NK-92 treated with Interleukin-12 subunit alpha and Interleukin-12 subunit beta, amount 100 ng/mL, for 24 hours (cell line): ENCODE measurements at places on chromosomes 6 and 20.

DNA sequence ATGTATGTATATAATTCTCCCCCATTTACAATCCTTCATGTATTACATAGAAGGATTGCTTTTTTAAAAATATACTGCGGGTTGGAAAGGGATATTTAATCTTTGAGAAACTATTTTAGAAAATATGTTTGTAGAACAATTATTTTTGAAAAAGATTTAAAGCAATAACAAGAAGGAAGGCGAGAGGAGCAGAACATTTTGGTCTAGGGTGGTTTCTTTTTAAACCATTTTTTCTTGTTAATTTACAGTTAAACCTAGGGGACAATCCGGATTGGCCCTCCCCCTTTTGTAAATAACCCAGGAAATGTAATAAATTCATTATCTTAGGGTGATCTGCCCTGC is 3.6 kb downstream of the FOXC1 start:
- DNase-seq, result no peak

DNA sequence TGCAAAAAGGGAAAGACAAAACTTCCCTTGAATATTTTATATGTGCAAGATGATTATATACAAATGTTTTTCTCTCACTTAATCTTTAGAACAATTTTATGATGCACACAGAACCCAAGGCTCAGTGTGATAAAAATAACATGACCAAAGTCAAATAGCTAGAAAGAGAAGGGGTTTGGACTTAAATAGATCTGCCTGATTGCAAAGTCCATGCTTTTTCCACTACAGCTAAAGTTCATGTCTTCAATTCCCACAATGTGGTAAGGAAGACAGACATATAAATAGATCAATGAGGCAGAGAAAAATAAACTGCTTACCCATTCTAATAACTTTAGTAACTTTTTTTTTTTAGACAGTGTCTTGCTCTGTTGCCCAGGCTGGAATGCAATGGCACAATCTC is 143.8 kb downstream of the CDK19 start:
- DNase-seq, result no peak

DNA sequence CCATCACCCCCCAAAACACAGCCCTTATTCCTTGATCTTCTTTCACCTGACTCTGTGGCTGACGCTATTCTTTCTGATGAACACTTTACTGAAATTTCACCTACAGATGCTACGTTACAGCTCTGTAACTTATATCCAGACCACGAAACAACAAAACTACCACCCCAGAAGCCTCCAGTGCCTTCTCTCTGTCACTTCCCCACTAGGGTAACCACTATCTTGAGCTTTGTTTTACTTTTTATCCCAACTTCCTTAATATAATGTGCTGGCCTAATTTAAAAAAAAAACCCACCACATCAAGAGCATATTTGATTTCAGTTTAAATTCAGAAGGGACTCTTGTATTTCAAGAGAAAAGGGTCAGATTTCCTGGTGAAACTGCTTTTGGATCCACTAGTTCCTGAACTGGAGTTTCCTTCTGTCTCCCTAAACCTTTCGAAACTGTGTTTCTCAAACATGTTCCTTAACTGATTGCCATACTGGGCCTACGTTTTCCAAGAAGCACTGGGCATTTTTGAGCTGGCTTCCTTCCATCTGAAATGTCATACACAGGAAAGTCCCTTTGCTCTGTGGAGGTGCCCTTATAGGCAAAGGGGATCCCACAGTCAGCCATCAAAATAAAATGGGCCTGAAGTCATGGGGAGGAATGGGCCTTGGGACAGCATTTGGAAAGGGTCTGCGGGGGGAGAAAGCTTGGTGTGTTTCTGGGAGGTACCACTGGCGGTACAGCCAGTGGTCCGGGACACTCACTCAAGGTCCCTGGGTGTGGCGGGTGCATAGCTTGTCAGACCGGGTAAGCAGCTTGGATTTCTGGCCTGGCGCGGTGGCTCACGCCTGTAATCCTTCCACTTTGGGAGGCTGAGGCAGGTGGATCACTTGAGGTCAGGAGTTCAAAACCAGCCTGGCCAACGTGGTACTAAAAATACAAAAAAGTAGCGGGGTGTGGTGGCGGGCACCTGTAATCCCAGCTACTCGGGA is 25.8 kb upstream of the RTF2 start:
- DNase-seq, result no peak

- DNase-seq, result no peak
Observed at GRCh38 chr6:5025911-5026819, 22.3 kb upstream of the RPP40 start.

- DNase-seq, result no peak
Observed at GRCh38 chr6:82283771-82284410, 36.3 kb upstream of the IBTK start.

DNA sequence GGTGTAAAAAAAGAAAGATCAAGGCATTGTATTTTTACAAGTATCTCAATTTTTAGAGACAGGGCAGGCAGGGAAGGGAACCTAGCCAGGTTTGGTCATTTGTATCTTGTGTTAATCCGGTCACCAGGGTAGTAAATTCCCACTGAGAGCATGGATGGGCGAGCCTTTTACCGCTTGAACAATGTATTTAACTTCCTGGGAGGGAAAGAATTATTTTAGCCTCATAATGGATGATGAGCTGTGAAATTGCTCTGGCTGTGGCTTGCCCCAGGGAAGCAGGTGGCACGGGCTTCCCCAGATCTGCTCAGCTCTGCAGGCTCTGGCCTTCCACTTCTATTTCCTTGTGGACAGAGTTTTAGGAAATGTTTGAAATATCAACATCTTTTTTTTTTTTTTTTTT is 72.9 kb downstream of the TOX2 start:
- no peak for DNase-seq

- no peak for DNase-seq
Observed at GRCh38 chr20:45338121-45339030, 9.8 kb downstream of the SDC4 start.

- DNase-seq, result no peak
Observed at GRCh38 chr6:62285612-62286469, at the start of gene KHDRBS2. TSS of gene KHDRBS2 (minus strand) at chr6:62286225.

DNA sequence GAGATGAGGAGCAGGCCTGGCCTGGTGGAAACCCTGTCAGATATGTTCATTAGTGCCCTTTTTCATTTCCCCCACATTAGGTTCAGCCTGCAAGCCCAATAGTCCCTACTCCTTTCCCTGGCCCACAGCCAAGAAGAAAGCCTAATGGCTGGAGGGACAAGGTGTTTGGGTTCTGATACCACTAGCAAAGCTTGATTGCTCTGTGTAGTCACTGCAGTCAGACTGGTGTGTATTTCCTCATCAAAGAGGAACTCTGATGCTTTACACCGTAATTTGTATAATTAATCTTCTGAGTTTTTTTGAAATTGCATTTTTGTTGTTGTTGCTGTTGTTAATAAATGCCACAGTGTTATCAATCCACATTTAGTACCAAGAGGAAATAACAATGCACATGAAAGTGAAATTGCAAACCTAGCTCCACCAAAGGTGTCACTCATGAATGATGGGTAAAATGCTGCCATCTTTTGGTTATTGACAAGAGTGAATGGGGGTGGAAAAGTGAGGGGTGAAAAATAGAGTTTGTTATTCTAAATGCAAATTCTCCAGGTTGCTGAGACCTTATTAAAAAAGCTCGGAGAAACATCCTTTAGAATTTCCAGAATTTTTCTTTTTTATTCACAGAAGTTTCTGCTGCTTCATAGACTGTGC is 320.2 kb upstream of the POU3F2 start:
- DNase-seq, result no peak

GRCh38 chr20:63057171-63058117 is 50.7 kb upstream of the BHLHE23 start:
- DNase-seq, result no peak

DNA sequence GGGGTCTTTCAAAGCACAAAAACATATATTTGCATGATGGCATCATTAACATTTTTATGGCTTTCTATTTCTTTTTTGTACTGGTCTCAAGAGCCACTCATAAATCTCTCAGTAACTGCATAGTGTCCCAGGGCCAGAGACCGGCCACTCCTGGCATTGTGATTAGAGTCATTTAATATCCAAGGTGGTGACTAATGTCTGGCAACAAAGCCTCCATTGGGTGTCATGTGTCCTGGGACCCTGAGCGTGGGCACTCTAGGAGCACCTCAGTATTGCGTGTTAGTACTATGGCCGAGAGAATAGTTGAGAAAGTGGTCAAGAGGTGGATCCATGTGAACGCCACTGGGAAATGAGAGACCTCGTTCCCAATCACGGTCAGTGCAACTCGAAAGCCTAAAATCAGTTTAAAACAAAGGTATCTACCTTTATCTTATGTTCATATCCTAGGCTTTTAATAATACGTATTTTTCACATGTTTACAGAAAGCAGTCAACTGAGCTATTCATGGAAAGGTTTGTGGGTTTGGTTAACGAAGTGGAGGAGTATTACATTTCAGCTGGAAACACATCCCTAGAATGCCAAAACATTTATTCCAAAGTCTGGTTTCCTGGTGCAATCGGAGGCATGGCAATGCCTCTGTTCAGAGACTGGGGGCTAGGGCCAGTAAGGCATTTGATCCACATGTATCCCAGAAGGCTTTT is 2.7 kb upstream of the ESR1 start:
- DNase-seq, result no peak

DNA sequence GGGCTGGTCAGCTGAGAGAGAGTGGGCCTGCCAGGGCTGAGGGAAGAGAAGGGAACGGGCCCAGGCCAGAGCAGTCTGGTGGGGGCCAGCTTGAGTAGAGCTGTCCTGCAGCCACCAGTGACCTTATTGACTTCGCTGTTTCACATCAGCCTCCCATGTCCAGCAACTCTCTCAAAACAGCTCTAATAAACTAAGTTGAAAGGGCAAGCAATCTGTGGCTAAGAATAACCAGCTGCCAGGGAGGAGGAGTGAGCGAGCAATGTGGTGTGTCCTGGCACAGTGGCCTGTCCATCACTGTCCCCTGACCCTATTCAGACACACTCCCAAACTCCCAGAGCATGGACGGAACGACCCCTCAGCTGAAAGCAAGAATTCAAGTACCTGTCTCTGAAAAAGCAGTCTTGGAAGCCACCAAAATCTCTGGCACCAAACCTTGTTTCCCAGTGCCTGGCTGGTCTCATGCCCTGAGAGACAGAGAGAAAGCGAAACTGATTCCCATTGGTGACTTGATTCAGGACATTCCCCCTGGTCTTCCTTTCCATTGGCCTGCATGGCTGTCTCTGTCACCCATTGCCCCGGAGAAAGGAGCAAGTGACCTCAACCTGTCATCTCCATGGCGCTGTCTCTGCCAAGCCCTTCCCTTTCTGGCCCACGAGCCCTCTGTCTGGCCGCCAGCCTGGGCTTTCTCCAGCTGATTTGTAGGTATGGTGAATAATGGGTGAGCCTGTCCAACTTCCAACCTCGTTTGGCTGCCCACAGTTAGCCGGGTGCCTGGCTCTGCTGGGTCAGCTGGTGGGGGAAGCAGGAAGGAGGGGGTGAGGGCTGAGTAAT is at the start of gene DDO:
Gene DDO, minus strand, starts transcription at position 490 of the 831 bp plus-strand sequence. CDS start 2,113 bp downstream, outside the sequence.
- no peak for DNase-seq

- no peak for DNase-seq
Observed at GRCh38 chr6:79033279-79033678, 44.8 kb downstream of the PHIP start.

DNA sequence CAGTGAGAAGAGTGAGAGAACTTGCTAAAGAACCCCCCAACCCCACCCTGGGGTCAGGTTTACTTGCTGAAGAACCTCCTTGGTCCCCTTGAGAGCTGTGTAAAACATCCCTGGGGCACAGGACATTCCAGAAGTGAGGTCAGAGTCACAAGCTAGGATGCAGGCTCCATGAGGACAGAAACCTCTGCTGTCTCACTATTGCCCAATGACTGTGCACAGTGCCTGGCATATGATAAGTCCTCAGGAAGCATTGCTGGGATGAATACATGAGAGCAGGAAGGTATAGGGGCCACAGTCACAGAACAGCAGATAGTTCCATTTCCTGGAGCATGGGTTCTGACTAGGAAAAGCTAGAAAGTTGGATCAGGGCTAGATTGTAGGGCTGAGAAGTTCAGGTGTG is 18.4 kb downstream of the NT5E start:
- DNase-seq, result no peak

- no peak for DNase-seq
Observed at GRCh38 chr6:156647140-156647784, 129.9 kb upstream of the ARID1B start.

- DNase-seq, result no peak
Observed at GRCh38 chr6:151292974-151293687, 53.4 kb downstream of the AKAP12 start.

GRCh38 chr6:72850469-72850868 is 228.6 kb downstream of the KCNQ5 start:
- no peak for DNase-seq

DNA sequence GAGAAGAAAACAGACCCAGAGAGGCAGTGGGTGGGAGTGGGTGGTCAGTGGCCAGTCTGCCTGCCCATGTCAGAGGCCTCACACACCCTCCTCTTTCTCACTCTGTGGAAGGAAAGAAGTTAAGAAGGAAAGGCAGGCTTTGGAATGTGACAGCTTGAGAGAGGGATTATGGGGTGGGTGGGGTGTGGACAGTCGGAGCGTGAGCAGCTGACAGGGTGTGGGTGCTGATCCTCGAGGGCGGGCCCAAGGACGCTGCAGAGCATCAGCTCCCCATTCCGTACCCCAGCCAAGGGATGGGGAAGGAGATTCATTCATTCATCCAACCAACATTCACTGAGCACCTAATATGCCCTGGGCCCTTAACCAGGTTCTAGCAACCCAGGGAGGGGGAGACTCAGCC is 4.8 kb downstream of the TGM6 start:
- no peak for DNase-seq

DNA sequence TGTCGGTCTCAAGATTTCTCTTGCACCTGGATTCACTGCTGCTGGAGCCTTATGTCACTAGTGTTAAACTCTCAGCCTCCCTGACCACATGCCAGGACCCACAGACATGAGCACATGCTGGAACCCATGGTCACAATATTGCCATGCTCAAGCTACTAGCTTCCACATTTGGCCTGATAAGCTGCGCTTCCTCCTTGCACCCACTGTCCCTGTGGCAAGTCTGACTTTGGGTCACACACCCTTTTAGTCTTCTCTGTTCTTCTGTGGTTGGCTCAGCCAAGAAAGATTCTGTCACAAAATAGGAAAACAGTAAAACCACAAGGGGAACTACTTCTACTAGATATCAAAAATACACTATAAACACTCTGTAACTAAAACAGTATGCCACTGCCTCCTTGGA is 68.9 kb upstream of the HDAC2 start:
- DNase-seq, result no peak

- no peak for DNase-seq
Observed at GRCh38 chr20:40192529-40192928, 496.5 kb downstream of the MAFB start.

- DNase-seq, result no peak
Observed at GRCh38 chr6:24680582-24680981, 13.7 kb downstream of the ACOT13 start.

DNA sequence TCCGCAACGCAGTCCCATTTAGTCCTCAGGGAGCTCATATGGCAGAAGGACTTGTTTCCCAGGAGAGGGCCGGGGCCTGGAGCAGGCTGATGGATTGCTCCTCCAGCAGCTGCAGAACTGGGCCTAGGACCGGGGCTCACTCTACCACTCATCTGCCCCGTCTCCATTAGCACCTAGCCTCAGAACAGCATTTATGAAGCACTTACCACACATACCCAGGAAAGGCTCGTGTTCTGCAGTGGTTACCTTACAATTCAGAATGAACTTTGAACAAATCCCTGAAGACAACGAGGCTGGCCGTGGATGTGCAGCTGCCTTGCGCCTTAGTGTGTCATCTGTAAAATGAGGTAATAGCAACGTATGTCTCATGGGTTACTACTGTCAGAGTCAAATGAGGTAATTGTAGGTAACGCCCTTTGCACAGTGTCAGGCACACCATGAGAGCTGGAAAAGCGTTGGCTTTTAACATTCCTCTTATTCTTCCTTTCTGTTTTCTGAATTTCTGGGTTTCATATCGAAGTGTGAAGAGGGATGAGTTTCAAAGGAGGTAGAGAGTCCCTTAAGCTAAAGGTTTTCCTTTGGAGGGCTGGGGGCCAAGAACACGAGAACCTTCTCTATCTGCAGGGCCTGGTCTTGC is 46.3 kb upstream of the CD93 start:
- no peak for DNase-seq
